NCI-H187 (cell line): ENCODE measurements at places on chromosomes 4 and X.

DNA sequence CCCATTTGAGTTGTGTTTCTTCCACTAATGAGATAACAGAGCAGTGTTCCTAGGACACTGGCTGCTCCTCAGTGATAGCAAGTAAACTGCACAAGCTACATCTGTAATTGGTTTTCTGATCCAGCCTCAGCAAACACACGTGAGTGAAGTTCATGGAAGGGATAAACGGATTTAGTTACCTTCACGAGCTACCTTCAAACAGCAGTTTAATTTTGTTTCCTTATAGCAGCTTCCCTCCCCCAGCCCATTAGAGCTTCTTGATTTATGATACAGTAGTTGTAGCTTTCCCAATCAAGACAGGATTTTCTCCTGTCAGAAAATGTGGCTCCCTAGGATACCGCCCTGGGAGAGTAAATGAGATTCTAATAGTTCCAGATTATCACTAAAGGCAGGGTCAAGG is 634.2 kb upstream of the FAT1 start:
- DNase-seq, result no peak

DNA sequence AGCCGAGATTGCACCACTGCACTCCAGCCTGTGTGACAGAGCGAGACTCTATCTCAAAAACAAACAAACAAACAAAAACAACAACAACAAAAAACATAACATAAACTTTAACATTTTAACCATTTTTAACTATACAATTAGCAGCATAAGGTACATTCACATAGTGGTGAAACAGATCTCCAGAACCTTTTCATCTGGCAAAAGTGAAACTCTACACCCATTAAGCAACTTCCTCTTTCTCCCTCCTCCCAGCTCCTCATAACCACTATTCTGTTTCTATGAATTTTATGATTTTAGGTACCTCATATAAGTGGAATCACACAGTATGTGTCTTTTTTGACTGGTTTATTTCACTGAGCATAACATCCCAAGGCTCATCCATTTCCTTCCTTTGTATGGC is 103.6 kb downstream of the FAM13A start:
- no peak for DNase-seq

GRCh38 chrX:151825925-151826485 is 86.7 kb upstream of the MAGEA4 start:
- no peak for DNase-seq

DNA sequence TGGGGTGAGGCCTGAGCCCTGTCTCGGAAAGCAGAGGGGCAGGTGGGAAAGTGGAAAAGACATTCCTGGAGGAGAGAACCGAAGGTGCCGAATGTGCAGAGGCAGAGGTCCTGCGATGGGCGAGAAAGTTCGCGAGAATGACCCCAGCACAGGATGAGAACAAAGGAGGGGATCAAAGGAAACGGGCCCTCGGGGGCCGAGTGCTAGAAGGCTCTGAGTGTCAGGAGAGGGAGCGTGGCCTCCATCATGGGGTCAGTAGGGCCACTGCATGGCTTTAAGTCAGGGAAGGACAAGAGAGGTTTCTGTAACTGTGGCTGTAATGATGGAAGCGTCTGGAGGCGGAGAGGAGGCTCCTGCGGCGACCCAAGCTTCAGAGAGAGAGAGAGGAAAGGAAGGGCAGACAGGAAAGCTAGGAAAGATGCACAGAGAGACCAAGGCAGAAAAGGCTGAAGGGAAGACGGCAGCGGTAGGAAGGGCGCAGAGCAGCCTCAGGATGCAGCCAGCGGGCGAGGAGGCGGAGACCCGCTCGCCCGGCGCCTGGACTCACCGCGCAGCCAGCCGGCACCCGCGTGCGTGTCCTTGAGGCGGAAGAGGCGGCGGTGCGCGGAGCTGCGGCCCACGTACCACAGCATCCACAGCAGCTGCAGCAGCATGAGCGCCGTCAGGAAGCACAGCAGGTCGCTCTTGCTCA is 669 bp downstream of the OTOP1 start:
- DNase-seq, result no peak

- no peak for DNase-seq
Observed at GRCh38 chr4:110621839-110622751, 782 bp downstream of the PITX2 start.

DNA sequence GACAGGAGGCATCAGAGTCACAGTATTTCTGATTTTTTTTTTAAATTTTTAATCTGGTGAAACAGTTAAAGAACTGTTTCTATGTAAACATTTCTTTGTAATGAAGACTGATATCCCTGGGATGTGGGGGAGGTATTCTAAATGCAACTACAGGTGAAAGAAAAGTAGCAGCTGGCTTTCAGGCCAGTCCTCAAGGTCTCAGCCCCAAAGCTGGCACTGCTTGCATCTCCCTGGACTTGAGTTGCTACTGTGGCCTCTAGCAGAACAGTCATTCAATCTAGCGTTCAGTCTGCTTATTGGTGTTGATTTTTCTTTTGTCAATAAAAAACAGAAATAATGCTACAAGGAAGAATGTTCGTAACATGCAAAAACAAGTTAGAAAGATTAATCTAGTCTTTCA is 4.9 kb downstream of the MBNL3 start:
- DNase-seq, result no peak

DNA sequence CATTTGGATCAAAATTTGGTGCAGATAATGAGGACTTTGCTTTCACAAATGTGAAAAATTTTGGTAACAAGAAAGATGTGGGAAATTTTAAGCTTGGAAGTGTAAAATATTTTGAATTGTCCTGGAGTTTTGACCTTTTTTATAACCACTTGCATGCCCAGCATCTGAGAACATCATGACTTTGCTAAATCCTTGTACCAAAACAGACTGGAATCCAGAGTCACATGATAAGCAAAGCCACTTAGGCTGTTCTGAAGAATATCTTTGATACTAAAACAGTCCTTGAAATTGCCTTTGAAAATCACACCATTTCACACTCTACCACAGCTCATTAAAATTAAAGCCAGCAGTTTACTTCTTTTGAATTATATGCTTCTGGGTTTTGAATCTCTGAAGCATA is 2.5 kb upstream of the PPM1K start:
- DNase-seq, result no peak
